ENCODE measurements at places on chromosomes 4 and X.

- no peak for DNase-seq
Measured at GRCh38 chr4:48241731-48242130, 27.9 kb downstream of the TEC start.

- no peak for DNase-seq
Measured at GRCh38 chr4:176981074-176981473, 188.4 kb upstream of the VEGFC start.

DNA sequence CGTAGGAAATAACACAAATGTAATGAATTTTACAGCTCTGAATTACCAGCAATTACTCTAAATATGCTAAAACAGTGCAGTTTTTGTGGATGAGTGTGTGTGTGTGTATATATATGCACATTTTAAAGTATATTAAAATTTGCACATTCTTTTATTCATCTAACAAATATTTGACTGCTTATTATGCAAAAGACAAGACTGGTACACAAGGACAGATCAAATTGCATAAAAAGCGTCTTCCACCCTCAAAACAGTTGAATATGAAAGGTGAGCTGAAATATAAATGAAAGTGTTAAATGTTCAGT, 13.9 kb downstream of the ZAR1 start:
- no peak for DNase-seq

- DNase-seq, result no peak
Measured at GRCh38 chr4:184322328-184323025, 104.8 kb upstream of the ENPP6 start.

DNA sequence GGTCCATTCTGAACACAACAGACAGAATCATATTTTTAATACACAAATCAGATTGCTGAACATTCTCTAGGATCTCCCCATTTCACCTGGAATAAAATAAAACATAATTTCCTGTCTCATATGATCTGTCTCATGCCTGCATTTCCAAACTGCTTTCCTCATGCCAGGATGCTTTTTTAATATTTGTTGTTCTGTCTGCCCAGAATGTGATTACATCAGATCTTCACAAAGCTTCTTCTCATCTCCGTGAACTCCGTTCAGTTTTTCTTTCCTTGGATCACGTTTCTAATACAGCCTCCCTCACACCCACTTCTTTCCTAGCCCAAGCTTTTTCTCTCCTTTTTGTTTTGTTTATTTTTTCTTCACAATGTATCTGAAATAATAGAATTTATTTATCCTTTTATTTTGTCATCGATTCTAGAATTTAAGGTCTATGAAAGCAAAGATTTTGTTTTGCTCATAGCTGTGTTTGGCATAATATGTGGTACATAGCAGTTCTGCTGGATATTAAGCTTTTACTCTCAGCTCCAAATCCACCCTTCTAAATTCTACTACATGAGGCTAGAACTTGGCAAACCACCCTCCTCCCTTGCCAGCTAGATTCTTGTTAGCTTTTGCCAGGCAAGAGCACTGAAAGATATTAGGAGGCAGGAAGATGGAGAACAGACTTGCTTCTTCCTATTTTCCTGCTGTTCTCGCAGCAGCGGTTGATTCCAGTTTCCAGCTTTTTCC, 165.5 kb upstream of the SLIT2 start:
- DNase-seq, result no peak

DNA sequence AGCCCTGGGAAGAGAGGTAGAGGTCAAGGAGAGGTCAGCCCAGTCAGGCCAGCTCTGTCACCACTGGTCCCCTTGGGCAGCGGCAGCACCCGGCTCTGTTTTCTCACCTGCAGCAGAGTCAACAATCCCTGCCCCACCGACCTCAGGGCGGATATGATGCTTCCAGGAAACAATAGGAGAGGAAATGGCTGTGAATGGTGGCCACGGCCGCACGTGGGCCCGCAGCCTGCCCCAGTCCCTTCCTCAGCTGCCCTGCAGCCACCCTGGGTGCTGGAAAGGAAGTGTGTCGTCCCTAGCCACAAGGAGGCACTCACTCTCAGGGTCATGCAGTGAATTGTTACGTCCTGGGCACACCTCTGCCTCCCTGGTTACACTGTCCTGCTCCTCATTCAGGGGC, 92.5 kb upstream of the ENPP6 start:
- DNase-seq, result no peak

DNA sequence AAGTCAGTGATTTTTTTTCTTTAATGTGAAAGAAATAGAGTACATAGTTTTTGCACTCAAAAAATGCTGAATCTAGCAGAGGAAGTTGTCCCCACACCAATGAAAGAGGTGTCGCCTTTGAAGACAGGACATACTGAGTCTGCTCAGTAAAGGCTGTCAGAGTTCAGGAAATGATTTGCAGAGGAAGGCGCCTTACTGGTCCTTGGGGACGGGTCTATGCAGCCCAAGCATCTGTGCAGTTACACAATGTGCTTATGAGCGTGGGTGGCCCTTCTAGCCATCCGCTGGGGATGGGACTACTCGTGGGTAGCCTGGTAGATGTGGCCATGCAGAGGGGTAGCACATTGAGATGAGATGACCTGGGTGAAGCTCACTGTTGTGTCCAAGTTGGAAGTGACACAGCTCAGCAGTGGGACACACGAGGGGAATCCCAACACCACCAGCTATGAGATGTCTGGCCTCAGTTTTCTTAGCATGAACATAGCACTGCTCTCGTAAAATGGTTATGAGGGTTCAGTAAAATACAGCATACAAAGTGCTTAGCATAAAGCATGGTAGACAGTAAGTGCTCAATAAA, 116.5 kb upstream of the RBPJ start:
- no peak for DNase-seq

DNA sequence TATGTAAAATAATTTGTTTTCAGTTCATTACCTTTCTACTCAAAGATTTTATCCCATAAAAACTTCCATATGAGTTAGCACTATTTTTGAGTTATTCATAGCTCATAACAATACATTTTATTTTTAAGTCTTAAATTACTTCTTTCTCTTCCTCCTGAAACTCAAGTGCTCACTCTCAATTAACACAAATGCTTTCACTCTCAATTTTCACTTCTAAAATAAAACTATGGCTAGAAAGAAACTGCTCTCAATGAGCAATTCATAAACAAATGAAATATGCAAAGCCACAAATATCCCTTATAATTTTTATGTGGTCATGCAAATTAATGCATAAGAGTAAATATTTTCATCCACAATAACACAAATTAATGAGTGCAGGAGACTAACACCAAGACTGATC, 38.8 kb downstream of the MAML3 start:
- DNase-seq, result no peak

DNA sequence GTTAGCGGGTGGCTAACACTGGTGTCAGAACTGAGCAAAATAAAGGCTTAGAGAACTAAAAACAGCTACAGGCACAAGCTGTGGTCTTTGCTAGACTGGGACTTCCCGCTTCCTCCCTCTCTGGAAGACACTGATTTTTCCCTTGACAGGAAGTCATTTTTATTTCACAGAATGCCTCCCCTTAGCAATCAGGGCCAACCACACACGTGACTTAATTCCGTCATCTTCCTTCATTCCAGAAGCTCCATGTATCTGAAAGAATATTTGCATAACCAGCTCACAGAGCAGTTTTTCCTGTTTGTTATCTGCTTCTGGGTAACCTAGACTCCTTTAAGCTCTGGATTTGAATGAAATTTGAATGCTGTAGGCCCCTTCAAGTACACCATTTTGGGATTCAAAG, 327.5 kb upstream of the FRG1 start:
- no peak for DNase-seq

DNA sequence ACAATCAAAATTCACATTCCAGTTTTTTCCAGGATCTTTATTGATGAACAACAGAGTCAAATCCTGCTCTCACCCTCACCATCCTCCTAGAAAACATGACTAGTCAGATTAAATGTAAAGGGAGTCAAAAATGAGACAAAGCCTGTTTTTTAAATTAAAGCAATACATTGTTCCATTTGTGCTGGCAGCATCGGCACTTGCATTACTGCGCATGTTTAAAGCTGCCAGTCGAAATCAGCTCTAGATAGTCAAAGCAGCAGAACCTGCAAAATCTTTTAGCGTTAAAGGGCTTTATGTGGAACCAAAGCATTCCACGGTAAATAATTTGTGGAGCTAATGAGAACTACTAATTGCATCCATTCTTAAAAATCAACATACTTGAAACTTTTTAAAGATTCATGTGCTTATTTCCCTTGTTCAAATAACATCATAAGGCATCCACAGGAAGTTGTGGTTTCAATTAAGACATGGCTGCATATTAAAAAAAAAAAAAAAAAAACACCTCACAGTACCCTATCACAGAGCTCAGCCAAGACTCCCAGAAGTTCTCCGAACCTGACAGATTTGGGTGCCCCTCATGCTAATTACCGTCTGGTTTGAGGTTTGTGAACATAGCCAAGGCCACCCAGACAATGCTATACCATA, 82.2 kb downstream of the SH3KBP1 start:
- DNase-seq, result no peak

DNA sequence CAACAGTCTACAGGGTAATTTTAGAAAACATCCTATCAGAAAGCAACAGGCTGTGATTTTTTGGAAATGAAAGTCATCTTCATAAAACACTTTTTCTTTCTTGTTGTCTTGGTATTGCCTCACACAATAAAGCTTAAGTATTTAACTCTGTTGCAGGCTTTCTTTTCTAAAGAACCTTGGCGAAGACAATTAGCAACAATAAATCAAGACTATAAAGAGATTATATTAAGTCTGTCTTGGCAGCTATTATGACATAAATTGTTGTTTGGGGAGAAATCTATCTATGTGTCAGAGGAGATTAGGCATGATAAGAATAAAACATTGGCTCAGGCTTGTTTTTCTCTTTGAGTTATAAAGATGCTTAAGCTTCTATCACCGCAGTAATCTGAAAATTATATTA, 1774.8 kb downstream of the ARAP2 start:
- DNase-seq, result no peak

DNA sequence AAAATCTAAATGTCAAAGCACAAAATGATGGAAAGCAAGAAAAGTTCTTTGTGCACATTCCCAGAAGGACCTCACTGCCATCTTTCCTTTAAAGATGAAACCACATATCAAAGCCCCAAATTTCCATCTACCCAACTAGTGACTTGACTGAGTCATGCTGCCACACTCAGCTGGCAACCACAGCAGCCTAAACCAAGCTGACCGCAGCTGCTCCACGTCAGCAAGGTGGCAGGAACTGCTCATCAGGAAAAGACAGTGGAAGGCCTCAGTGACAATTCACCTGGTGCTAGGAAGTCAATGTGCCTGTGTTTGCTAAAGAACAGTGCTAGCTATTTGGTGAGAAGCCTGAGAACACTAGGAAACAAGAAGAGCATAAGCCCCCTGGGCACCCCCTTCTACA, 26.1 kb downstream of the ACOX3 start:
- DNase-seq, result no peak

- DNase-seq, result no peak
Measured at GRCh38 chrX:43141885-43142284, 363.9 kb upstream of the PPP1R2C start.

DNA sequence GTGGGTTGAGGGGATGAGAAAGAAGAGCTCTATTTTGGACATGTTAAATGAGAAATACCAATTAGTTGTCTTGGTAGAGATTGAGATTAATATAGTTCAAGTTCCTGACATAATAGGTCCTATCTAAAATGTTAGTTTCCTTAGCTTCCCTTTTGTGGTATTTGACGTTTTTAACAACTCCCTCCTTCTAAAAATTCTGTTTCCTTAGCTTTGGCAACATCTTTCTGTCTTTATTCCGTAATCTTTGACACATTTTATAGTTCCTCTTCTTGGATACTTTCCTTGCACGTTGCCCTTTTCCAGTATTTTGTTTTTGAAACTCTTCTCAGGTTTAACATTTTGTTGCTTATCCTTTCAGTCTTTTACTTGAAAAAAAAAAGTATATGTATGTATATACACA, 36.9 kb downstream of the LAMTOR3 start:
- DNase-seq, result no peak

GRCh38 chrX:150229481-150229880, 133.6 kb upstream of the MAMLD1 start:
- no peak for DNase-seq

- peak; percentile 76 for DNase-seq
Measured at GRCh38 chrX:134670134-134670924, 12.1 kb upstream of the PLAC1 start.

- no peak for DNase-seq
Measured at GRCh38 chrX:118756101-118756500, 28.7 kb downstream of the IL13RA1 start.

DNA sequence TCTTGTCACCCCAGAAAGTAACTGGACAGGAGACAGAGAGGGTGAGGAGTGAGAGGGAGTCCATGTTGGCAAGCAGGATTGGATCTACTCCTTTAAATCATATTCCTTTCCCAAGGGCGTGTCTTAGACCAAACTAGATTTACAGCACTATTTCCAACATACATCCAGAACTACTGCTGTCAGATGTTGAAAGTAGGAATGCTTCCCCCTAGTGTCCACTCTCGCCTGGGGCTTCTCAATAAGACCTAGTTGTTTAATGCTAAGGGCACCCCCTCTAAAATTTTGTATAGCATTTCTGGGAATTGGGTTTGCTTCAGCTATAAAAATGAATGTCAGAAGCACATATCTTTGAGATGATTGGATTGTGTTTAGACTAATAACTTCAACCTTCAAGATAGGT, 13.3 kb downstream of the OFD1 start:
- peak; percentile 51 for DNase-seq

DNA sequence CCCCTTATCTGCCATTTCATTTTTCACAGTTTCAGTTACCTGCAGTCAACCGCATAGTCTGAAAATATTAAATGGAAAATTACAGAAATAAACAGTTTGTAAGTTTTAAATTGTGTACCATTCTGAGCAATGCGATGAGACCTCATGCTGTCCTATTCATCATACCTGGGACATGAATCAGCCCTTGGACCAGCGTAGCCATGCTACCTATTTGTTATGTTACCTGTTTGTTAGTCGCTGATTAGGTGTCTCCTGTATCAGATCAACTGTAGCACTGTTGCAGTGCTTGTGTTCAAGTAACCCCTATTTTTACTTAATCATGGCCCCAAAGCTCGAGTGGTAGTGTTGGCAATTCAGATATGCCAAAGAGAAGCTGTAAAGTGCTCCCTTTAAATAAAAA, 492.2 kb upstream of the AADAT start:
- DNase-seq, result no peak

- no peak for DNase-seq
Measured at GRCh38 chr4:149523039-149523438, 292.6 kb downstream of the IQCM start.

DNA sequence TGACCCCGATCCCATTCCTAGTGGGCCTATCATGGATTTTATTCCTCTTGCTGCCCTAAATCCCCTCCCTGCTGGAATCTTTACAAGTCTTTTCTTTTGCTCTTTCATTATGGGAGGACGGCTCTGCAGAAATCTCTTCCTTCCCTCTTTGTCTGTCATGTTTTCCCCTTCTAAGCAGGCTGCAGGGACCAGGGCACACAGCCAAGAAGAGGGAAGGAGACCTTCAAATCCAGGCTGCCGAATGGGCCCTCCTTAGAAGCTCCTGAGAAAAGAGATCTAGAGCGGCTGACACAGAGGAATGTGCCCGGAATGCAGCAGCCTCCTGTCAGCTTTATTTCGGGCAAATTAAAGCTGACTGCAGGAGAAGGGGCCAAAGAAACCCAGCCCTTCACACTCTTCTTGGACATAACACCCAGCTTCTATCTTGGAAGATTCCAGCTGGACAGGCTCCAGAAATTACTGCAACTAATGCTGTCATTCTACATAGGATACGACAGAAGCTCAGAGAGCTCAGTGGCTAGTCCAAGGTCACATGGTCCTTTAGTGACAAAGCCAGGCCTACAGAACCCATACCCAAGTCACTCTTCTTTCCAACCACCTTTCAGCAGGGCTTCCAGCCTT, 187.8 kb upstream of the NHS start:
- DNase-seq, result no peak

- DNase-seq, result no peak
Measured at GRCh38 chr4:3468154-3468553, 5.0 kb downstream of the DOK7 start.

- no peak for DNase-seq
Measured at GRCh38 chr4:123667991-123668390, 271.4 kb downstream of the SPRY1 start.

All from HFFc6 (cell line).